ENCODE measurements at places on chromosomes 3 and 15.

DNA sequence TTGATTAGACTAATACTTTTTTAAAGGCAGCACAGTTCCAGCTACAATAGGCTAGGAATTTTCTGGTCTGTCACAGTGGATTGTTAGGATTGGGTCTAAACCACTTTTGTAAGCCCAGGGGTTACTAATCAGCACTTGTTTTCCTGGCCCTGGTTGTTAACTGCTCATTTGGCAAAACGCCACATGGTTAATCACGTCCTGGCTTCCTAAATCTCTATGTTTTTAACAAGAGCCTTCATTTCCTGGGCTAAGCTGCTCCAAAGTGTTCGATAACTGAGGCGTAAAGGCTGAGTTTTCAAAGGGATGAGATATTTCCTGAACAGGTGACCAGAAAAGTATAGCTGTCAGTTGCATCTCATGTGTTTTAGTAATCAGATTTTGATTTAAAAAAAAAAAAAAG lies 38.9 kb upstream of the CLRN1 start:
- DNase-seq, result no peak

- DNase-seq, result no peak
Observed at GRCh38 chr15:32124726-32125125, 94.4 kb downstream of the CHRNA7 start.

- no peak for DNase-seq
Observed at GRCh38 chr3:27228805-27229204, 140.4 kb downstream of the NEK10 start.

DNA sequence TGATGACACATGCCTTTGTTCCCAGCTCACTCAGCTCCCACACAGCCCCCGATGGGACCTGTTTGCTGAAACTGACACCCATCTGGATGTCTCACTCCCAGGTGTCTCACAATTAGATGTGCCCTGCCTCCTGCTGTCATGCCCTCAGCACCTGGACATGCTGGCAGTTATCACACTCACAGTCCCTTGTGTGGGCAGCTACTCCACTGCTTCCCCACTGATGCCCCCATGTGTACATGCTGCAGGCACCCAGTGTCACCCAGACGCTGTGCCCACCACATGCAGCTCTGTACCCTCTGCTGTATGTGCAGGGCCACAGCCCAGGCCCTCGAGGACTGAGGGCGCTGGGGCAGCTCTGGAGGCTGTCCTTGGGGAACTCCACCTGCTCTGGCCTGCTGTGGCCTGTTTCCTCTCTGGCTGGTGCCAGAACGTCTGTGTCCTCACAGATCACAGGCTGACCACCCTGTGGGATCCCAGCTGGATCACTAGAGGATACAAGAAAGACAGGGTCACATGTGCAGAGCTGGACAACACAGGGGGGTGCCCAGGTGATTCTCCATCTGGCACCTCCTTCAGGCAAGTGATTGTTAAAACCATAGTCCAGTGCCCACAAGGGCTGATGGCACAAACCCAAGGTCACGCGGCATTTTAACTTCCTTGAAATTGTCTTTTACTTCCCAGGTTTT lies 14.0 kb downstream of the C3orf22 start:
- no peak for DNase-seq

DNA sequence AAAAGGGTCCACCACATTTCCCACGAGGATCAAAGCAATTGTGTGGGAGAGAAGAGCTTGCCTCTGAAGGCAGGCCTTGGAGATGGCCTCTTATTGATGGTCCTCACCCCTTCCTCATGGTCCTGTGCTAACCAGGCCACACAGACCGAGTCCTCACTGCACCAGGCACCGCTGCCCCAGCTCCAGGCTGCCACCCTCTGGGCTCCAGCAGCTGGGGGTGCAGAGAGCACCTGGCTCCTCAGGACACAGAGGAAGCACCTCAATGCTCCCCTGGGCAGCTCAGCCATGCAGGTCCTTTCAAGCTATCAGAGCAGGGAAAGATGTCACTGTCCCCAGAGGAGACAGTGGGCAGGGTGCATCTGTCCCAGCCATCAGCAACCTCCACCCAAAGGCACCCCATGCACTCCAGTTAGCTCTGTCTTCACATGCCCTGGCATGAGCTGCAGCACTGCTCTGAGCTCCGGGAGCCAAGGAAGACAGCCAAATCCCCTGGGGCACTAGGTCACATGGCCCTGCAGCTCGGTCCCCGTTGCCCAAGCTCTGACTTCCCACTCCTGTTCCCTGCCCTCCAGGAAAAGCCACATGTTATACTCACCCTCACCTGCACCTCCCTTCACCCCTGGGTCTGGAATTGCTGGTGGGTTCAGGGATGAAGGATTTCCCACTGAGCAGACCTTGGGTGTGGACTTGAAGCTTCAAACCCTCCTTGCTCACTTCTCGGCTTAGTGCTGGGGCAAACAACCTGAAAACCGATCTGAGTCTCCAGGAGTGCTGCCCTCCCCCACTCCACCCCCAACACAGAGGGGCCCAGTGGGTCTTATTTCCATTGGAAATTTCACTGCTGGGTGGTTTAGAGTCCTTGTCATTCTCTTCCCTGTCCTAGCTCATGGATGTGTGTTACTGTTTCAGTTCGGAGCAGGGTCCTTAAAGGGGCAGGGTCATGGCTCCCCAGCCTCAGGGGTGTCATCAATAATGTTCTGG lies 32.6 kb downstream of the ALS2CL start:
- no peak for DNase-seq

DNA sequence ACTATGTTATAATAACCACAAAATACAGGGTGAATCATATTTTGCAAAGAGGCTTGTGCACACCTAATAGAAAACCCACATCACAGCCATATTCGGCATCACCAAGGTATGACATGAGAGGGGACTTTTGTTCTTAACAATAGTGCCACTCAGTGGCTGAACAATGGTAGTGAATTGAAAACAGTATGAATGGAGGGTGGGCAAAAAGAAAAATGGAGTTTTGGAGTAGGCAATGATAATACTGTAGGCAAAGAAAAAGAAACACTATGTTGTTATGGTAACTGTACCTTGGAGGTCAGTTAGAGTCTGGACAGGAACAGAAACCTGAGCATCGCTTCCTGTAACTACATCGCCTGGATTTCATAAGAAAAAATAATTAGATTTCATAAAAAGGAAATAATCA lies 348.6 kb downstream of the PLCL2 start:
- DNase-seq, result peak; percentile 34

- DNase-seq, result peak; percentile 18
Observed at GRCh38 chr15:59691194-59691805, 2.2 kb upstream of the BNIP2 start.

DNA sequence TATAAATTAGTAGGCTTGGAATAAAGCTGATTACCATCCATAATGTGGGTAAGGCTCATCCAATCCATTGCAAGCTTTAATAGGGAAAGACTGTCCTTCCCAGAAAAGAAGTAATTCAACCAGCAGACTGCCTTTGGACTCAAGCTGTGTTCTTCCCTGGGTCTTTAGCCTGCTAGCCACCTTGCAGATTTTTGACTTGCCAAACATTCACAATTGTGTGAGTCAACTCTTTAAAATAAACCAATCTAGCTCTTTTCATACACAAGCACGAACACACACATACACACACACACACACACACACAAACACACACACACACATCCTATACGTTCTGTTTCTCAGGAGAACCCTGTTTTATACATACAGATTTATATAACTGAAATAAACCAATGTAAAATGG lies 248.1 kb downstream of the NAALADL2 start:
- no peak for DNase-seq

DNA sequence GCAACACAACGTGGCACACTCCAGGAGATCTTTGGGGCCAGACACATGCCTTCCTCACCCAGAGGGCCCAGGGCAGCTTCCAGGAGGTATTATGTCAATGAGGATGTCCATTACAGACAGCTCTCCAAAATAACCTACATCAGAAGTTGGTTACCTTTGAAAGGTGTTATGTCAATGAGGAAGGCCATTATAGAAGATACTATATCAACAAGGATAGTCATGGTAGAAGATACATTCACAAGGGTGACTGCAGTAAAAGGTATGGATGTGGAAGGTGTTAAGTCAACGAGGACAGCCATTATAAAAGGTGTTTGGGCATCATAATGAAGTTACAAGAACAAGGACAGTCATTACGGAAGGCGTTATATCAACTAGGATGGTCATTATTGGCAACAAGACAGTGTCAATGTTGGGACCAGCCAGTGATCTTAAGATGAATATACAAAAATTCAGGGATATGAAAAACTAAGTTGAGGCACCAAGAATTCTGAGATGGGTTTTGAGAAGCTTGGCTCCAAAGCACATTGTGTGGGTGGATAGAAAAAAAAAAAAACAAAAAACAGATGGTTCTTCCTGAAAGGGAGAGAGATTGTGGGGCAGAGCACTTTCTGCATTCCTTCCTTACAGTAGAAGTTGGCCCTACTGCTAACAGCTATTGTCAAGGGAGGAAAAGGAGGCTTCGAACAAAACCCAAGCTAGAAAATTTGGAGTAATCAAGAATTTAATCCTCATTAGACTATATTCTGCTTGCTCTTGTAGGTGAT lies 11.2 kb downstream of the CDCP1 start:
- DNase-seq, result no peak

- no peak for DNase-seq
Observed at GRCh38 chr3:198090795-198091332, 130.8 kb downstream of the LMLN start.

DNA sequence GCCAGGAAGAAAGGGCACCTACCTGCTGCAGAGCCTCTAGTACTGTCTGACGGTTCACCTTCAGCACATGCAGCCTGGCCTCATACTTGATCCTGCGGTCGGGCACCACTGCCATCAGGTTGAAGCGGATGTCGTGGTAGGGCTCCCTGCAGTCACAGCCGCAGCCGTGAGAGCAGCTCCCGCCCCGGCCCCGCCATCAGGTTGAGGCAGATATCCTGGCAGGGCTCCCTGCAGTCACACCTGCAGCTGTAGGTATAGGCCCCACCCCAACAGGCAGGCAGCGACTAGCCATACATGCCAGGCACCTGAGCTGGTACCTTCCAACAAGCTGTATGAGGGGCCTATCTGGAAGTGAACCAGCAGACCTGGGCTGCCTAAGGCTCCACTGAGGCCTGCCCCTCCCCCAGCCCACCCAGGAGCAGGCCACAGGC lies 38.7 kb downstream of the SEMA3G start:
- DNase-seq, result no peak

DNA sequence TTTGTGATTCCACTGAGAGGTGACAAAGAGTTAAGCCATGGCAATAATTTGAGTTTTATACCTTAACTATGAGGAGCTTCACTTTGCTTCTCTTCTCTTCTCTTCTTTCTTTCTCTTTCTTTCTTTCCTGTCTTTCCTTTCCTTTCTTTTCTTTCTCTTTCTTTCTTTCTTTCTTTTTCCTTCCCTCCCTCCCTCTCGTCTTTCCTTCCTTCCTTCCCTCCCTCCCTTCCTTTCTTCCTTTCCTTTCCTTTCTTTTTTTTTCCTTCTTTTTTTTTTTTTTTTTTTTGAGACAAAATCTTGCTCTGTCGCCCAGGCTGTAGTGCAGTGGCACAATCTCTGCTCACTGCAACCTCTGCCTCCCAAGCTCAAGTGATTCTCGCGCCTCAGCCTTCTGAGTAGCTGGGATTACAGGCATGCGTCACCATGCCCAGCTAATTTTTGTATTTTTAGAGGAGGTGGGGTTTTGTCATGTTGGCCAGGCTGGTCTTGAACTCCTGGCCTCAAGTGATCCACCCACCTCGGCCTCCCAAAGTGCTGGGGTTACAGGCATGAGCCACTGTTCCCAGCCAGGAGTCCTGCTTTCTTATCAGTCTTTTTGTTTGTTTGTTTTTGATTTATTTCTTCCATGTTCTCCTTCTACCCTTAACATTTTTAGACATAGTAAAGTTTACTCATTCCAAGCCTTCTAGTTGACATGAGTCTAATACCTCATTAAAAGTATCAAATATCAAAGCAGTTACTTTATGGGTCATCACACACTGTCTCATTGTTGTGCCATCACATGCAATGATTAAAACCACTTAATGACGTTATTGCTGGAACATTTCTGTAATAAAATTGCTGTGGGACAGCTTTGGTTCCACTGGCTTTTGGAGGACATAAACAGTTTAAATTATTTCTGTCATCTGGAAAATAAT lies 29.9 kb downstream of the SLC49A4 start:
- DNase-seq, result no peak

DNA sequence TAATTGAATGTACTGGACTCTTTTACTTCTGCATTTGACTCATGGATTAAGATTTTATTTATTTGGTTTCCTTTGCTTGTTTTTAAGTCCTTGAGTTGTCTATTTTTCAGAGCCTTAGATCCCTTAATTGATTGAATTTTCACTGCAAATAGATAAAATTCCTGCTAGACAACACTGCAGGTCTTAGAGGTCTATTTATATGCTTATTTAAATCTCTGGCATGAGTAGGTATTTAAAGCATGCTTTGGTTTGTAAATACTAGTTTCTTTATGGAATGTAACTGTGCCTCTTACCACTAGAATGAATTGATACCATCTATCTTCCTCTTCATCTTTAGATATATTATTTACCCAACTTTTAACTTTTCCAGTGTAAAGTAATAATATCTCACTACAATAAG lies 20.0 kb downstream of the PLSCR5 start:
- DNase-seq, result no peak

- DNase-seq, result peak; percentile 31
Observed at GRCh38 chr15:101276501-101277037, 716 bp downstream of the SELENOS start.

DNA sequence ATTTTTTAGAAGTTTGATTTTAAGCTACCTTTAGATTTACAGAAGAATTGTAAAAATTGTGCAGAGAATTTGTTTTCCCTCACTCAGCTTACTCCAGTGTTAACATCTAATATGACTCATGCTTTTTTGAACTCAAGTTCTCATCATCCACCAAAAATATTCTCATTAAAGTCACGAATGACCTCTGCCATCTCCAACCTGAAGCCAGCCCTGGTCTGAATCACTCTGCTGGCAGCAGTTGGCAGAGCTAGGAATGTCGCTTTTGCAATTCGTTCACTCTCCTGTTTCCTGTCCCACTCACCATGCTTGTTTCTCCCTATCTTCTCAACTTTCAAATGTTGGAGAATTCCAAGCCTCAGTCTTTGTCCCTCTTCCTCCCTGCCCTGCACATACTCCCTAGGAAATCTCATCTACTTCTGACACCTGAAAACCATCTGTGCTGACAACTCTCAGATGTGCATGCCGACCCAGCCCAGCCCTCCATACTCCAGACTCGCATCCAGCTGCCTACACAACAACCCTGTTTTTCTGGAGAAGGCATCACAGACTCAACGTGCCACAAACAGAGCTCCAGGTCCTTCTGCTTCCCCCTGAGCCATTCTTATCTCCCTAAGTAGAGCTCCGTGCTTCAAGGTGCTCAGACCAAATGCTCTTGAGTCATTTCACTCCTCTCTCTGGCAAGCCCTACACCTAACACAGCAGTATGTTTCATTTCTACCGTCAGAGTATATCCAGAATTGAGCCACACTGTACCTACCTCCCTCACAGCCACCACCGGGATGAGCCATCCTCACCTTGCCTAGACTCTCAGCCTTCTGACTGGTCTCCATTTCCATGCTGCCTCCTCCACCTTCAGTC lies 24.9 kb downstream of the PRR23E start:
- DNase-seq, result no peak

DNA sequence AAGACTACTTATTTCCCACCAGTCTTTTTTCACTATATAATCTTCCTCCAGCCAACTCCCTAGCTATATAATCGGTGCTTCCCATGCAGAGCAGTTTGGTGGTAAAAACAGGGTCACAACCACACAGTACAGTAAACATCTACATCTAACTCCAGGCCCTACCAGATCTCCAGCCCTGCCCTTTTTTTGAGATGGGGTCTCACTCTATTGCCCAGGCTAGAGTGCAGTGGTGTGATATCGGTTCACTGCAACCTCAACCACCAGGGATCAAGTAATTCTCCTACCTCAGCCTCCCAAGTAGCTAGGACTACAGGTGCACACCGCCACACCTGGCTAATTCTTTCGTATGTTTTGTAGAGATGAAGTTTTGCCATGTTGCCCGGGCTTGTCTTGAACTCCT lies 49.1 kb upstream of the TLE3 start:
- no peak for DNase-seq

Measured in effector memory CD8-positive, alpha-beta T cell (primary cell).